ENCODE measurements at places on chromosomes 7 and 10.

- no peak for DNase-seq
Measured at GRCh38 chr7:95269640-95270039, 54.7 kb downstream of the PON1 start.

DNA sequence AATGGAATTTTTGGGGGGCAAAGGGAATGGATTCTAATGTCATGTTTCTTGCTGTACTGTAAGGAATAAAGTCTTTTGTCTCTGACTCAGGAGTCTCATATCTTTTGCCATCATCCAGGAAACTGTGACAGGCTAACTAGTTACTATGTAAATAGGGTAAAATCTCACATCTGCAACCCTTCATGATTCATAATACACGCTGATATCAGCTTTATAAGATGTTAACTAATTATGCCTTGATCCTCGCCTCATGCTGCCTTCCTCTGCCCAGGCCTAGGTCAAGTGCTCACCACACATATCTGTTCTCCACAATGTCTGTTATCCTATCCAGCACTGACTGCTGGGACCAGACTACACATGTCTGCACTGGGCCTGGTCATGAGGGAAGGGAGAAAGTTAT lies 81.3 kb upstream of the CXCL12 start:
- DNase-seq: no peak

GRCh38 chr10:106296750-106297392 lies 867.6 kb downstream of the SORCS1 start:
- no peak for DNase-seq

- no peak for DNase-seq
Measured at GRCh38 chr10:48774416-48775205, 89.9 kb downstream of the WDFY4 start.

DNA sequence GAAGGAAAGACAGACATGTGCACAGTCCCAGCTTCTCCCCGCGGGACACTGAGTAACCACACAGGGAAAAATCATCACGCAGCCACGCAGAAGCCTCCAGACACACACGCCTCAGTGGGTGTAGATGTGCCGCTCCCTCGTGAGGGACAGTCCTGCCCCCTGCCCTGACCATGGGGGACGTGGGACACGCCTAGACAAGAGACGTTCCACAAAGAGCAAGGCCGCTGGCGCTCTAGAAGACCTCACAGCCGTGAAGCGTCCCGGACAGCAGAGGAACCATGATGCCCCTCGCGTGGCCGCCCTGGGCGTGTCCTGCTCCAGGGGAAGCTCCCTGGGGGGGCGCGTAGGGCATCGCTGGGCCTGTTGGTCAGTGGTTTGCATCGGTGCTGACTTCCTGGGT lies 210.8 kb downstream of the DNAJB6 start:
- DNase-seq: peak; percentile 1

GRCh38 chr7:15845461-15845860 lies 159.0 kb upstream of the MEOX2 start:
- DNase-seq: no peak

DNA sequence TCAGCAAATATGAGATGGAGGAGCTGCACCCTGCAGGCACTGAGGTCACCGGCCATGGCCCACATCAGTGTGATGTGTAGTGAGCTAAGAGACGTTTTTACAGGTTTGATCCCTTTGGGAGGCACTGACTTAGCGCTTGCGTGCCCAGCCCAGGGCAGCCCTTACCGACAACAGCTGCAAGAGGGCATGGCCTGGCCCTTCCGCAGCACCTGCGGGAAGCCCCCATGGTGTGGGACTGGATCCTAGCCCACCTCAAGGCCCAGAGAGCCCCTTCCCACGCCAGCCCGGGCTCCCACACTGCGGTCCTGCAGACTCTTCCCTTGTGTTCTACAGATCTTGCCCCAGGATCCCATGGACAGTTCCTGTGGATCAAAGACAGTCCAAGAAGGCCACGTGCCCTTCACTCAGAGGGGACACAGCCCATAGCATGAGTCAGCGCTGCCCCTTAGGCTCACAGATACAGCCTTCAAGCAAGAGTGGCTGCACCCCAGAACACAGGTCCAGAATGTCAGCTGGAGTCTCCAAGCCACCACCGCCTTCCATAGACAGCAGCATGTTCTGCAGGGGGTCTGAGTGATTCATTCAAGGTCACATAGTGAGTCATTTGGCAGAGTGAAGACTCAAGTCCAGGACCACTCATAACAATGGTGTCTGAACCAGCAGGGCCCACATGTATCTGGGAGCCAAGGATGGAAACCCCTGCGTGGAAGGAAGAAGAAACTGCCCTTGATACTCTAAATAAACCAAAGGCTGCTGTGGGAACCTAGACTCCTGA lies 25.4 kb downstream of the TLL2 start:
- DNase-seq: no peak

- DNase-seq: no peak
Measured at GRCh38 chr7:745431-746154, 18.5 kb upstream of the PRKAR1B start.

- DNase-seq: no peak
Measured at GRCh38 chr10:124213899-124214510, 120.6 kb upstream of the CHST15 start.
